Stimulated activated CD4-positive, alpha-beta T cell treated with anti-CD3 and anti-CD28 coated beads, Interleukin-1b, Interleukin-23, amount 100 ng/mL, for 1 hour (primary cell): ENCODE measurements at places on chromosomes 1 and 21.

GRCh38 chr1:153735090-153735420 lies 7.2 kb downstream of the INTS3 start:
- DNase-seq = no peak

DNA sequence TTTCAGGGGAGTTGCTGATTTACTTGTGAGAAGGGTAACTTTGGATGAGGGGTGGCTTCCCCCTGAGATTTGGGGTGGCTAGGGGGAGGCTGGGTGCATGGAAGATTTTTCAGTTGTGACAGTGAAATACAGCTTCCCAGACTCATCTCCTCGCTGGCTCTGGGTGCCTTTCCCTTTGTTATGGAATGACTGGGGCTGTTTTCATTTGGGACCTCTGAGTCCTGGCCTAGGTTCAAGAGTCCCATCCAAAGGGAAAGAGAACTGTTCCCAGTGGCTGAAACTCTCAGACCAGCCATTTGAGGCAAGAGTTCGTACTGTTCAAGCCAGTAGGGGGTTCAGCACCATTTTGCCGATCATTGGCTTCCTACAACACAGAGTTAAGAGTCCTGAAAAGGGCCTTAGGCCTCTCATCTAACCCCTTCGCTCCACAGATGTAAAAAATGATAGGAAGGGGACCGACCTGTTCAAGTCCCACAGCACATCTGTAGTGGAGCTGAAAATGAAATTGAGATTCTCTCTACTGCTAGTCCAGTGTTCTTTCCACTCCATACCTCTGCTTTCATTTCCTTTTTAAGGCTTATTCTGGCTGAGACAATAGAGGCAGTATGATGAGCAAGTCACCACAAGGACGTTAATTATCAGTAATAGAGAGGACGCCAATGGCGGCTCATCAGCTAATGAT lies 958 bp downstream of the DDR2 start:
- no peak for DNase-seq

GRCh38 chr1:115501476-115501875 lies 140.3 kb upstream of the VANGL1 start:
- DNase-seq = no peak

- no peak for DNase-seq
Observed at GRCh38 chr1:199780948-199781670, 246.4 kb upstream of the NR5A2 start.

DNA sequence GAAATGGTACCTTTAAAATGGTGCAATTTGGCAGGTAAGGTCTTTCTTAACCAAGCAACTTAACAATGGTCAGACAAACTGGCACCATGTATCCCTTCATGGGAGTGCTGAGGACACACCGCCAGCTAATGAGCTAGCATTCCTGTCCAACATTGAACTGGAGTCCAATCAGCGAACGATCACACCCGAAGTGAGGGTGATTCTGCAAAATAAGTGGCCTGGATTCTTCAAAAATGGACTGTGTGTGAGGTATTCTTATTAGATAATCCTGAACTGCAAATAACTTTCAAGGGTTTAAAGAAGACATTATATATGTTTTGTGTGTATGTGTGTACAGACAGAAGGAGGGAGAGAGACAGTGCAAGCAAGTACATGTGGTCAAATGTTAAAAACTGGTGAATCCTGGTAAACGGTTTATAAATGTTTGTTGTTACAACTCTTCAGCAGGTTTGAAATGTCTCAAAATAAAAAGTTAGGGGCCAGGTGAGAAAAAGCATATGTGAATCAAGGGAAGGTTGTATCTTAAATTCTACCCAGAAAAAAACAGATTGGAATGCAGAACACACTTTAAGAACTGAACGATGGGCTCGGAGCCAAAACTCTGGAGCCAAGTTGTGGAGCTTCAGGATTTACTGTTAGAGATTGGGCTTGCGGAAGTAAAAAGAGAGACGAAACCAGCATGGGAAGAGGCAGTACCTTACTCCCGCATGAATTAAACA lies 20.9 kb downstream of the GADD45A start:
- no peak for DNase-seq

- no peak for DNase-seq
Observed at GRCh38 chr1:82503822-82504221, 703.1 kb downstream of the ADGRL2 start.

GRCh38 chr1:230288641-230289349 lies 137.3 kb downstream of the PGBD5 start:
- DNase-seq = no peak

DNA sequence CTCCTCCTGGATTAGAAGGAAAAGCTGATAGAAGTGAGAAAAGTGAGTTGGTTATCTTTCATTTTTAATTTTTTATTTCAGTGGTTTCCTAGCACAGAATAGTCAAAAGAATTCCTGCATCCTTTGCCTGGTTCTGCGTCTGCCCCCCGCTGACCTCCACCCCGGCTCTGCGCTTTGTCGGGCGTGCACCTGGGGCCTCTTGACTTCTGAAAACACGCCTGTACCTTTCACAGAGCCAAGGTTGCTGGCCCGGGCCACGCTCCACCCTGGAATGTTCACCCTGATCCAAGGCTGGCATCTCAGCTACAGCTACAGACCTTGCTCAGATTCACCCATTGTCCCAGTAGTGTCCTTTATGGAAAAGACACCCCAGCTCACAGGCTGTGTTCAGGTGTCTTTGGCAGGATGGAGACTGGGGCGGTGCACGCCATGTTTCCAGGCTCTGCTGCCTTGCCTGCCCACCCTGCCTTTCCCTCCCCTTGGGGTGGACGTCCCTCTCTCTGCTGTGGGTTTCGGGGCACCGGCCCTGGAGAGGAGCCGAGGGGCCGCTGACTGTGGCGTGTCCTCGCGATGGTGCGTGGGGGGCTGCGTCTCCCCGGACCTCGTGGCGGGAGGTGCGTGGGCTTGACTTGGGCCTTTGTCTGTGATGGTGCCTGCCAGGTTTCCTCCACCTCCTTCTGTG lies 40.3 kb upstream of the DIP2A start:
- DNase-seq = no peak

GRCh38 chr1:96730574-96731298 lies 9.2 kb downstream of the PTBP2 start:
- no peak for DNase-seq

DNA sequence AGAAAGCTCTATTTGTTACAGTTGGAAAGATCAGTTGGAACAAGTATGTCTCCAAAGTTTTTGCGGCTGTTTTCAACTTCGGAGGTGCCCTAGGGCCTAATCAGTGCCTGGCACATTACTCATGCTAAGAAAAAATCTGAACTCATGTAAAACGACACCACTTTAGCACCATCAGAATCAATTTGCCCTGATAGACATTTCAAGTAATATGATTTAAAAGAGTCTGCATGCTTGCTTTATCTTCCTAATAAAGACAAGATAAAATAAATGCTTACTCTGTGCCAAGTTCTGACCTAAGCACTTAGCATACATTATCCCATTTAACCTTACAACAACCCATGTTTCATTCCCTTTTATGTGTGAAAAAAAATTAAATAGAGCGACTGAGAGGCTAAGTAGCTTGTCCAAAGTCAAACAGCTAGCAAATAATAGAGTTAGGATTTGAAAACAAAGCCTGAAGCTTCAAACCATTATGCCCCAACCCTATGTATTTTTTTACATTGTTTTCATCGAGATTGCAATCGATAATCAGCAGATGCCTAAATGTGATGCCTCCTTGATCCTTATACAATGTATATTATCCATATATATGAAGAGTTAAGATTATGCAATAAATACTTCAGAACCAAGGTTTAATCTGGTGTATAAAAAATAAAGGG lies 91.3 kb downstream of the DENND1B start:
- no peak for DNase-seq

DNA sequence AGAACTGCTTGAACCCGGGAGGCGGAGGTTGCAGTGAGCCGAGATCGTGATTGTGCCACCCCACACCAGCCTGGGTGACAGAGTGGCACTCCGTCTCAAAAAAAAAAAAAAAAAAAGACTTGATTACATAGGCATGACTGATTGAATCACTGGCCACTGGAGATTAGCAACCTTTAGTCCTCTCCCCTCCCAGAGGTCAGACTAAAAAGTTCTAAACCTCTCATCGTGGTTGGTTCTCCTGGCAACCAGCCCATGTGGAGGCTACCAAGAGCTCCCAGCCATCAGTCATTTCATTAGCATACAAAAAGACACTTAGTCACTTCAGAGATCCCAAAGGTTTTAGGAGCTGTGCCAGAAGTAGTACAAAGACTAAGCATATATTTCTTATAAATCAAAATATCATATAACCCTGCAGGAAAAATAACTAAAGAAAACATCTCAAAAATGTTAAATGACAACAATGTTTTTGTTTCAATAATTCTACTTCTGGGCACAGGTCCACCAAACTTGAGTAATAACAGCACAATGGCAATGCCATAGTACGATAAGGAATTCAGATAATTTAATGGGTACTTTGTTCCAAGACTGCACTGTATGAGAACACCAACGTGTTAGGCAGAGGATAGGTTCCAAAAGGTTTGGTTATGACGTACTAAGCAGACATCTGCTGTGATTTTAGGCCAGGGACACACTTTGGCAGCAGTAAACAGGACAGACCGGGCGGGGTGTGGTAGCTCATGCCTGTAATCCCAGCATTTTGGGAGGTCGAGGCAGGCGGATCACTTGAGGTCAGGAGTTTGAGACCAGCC lies 18.1 kb downstream of the USP48 start:
- DNase-seq = no peak

DNA sequence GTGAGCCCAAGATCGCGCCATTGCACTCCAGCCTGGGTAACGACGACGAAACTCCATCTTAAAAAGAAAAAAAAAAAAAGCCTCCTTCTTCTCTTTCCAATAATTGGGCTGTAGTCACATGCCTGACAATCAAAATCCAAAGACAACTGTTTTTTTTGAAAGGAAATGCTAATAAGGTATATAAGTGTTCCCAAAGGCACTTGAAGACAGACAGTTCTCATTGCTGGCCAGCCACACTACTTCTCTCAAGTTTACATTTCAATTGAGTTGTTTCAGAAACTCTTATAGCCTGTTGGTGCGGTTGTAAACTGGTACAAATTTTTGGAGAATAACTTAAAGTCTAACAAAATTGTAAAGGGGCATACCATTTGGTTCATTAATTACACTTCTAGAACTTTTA lies 23.3 kb downstream of the GATAD2B start:
- no peak for DNase-seq

GRCh38 chr1:98704474-98704873 lies 43.0 kb downstream of the SNX7 start:
- DNase-seq = no peak

DNA sequence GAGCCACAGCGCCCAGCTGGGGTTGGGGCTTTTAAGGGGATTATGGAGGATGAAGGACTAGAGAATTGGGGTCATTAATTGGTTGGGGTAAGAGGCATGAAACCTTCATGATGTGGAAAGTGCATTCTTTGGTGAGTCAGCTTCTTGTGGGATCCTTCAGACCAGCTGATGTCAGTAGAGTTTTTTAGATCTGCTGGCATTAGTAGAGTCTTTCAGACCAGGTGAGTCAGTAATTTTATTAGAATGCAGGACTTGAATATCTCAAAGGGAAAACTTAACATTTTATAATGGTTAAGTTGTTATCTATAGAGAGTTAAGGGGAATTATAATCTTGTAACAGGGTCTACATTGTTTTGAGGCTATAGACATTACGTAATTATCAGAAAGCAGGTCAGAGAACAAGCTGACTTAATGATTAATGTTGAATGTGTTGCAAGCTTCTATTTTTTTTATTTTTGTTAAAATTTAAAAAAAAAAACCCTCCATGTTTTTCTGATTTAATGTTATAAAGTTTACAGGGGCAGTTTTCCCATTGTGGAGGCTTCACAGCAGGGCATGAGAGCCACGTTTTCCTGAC lies 160.9 kb upstream of the FMN2 start:
- DNase-seq = no peak

- DNase-seq = no peak
Observed at GRCh38 chr1:115867216-115867615, 26.3 kb upstream of the NHLH2 start.

DNA sequence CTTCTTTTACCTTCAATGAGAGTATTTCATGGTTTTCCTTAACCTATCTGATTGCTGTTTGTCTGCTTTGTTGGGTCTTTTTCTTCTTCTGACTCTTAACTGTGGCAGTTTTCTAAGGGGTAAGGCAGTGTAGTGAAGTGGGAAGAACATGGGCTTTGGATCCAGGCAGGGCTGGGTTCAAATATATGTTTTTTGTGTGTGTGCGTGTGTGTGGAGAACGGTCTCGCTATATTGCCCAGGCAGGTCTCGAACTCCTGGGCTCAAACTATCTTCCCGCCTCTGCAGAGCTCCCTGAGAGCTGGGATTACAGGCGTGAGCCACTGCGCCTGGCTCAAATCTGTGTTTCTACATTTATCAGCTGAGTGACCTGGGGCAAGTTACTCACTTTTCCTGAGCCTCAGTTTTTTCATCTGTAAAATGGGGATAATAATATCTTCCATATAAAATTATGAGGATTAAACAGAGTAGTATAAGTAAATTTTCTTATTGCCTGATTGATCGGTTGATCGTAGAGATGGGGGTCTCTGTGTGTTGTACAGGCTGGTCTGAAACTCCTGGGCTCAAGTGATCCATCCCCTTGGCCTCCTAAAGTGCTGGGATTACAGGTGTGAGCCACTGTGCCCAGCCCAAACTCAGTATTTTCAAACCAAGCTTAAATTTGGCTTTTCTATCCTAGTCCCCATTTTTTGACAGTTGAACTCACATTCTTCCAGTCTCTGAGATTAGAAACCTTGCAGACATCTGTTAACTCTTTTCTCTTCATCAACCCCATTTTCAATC lies 36.0 kb upstream of the MACF1 start:
- no peak for DNase-seq

GRCh38 chr1:42348498-42348897 lies 13.5 kb upstream of the FOXJ3 start:
- DNase-seq = no peak

- DNase-seq = no peak
Observed at GRCh38 chr1:12059722-12060464, 3.2 kb upstream of the TNFRSF8 start.

GRCh38 chr1:29555043-29555620 lies 318.8 kb downstream of the PTPRU start:
- DNase-seq = no peak

GRCh38 chr21:14528815-14529214 lies 17.3 kb downstream of the SAMSN1 start:
- DNase-seq = no peak

DNA sequence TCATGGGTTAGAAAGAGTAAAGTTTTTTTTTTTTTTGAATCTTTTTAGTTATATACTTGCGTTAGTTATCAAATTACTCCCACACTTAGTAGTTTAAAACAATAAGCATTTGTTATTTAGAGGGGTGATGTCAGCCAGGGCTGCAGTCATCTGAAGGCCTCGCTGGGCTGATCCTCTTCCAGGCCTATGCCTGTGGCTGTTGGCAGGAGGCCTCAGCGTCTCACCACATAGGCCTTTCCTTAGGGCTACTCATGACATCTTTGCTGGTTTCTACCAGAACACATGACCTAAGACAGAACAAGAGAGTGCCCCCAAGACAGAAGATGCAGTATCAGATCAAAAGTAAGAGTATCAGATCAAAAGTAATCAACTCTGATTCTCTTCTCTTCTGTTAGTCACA lies 167.4 kb downstream of the HHAT start:
- no peak for DNase-seq
